ENCODE measurements at places on chromosomes 1 and 21.

GRCh38 chr1:59027177-59027576, 243.3 kb upstream of the JUN start:
- H3K36me3 ChIP-seq, result no peaks in the 10 kb centered on the region
- no peak for DNase-seq
- no peak overlapping the region for H3K27ac ChIP-seq
- no peaks in the 10 kb centered on the region for H3K27me3 ChIP-seq
- no peaks in the 10 kb centered on the region for H3K4me1 ChIP-seq

DNA sequence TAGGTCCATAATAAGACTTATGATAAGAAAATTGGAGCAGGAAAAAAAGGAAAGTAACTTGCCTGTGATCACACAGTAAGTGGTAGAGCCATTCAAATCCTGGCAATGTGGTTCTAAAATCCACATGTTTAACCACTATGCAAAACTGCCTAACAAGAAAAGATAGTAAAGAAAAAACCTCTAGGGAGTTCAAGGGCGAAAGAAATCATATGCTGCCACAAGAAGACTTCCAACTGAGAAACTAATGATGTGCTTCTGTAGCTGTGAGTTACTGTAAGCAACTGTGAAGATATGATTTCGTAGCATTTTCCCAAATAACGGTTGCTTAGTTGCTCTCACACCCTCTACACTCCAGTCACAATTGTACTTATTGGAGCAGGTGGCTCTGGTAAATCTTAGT, 20.9 kb upstream of the LYPLAL1 start:
- DNase-seq, result no peak
- H3K4me3 ChIP-seq, result no peak overlapping the region
- H3K27ac ChIP-seq, result no peak overlapping the region
- no peaks in the 10 kb centered on the region for H3K36me3 ChIP-seq

DNA sequence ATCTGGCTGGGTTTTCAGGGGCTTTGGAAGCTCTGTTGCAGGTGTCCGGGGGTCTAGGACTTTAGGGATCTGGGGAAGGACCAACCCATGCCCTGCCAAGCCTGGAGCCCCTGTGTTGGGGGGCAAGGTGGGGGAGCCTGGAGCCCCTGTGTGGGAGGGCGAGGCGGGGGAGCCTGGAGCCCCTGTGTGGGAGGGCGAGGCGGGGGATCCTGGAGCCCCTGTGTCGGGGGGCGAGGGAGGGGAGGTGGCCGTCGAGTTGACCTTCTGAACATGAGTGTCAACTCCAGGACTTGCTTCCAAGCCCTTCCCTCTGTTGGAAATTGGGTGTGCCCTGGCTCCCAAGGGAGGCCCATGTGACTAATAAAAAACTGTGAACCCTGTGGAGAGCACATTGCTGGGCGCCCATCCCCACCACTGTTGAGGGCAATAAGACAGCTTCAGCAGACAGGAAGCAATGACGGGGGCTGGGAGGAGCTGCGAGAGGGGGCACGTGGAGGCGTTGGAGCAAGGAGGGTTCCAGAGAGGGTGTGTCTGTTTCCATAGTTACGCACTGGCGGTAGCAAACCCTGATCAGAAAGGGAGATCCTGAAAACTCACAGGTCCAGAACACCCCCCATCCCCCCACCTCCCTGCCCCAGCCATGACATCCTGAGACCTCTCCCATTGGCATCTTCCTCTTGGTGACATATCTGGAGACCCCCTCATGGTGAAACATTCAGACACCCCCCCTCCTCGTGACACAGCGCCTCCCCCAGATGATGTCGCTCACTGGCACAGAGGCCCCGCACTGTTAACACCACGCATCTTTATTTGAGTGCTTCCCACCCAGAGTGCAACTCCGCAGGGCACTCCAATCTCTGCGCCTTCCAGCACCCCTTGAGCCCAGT, 8.4 kb downstream of the MYBPH start:
- no peaks in the 10 kb centered on the region for H3K4me1 ChIP-seq
- H3K36me3 ChIP-seq, result no peaks in the 10 kb centered on the region
- H3K27ac ChIP-seq, result no peak overlapping the region
- H3K27me3 ChIP-seq, result no peaks in the 10 kb centered on the region
- no peak overlapping the region for H3K4me3 ChIP-seq

DNA sequence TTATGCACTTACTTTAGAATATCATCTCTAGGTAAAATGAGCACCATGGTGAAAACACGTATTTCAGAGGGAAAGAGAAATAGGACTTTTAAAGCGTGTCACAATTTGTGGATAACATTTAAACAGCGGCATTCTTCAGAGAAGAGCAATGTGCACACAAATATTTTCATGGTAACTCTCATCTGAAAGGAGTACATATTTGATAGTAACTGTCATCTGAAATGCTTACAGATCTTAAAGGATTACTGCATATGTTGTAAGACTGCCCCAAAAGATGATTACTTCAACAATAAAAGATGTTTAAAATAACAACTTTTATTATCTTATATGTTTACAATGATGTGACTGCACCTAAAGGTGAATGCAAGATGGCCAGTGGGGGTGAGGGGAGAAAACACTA, 408.8 kb downstream of the PLA2G4A start:
- DNase-seq, result no peak
- H3K36me3 ChIP-seq, result no peaks in the 10 kb centered on the region
- no peaks in the 10 kb centered on the region for H3K4me1 ChIP-seq
- H3K27me3 ChIP-seq, result no peaks in the 10 kb centered on the region
- H3K27ac ChIP-seq, result no peak overlapping the region

GRCh38 chr1:244995602-244996400, 131.5 kb upstream of the HNRNPU start:
- H3K36me3 ChIP-seq, result no peaks in the 10 kb centered on the region
- H3K4me1 ChIP-seq, result no peaks in the 10 kb centered on the region
- no peak overlapping the region for H3K27ac ChIP-seq
- DNase-seq, result no peak
- H3K27me3 ChIP-seq, result no peaks in the 10 kb centered on the region

- DNase-seq, result no peak
- peaks cover 4% of the 10 kb centered on the region for H3K4me1 ChIP-seq
- H3K36me3 ChIP-seq, result peaks cover 26% of the 10 kb centered on the region
Observed at GRCh38 chr1:28735961-28736449, 735 bp upstream of the YTHDF2 start.

GRCh38 chr1:40310983-40311642, 6.0 kb downstream of the COL9A2 start:
- DNase-seq, result no peak
- no peak overlapping the region for H3K4me3 ChIP-seq
- no peak overlapping the region for H3K27ac ChIP-seq
- H3K4me1 ChIP-seq, result peaks cover 5% of the 10 kb centered on the region
- peaks cover 27% of the 10 kb centered on the region for H3K27me3 ChIP-seq

DNA sequence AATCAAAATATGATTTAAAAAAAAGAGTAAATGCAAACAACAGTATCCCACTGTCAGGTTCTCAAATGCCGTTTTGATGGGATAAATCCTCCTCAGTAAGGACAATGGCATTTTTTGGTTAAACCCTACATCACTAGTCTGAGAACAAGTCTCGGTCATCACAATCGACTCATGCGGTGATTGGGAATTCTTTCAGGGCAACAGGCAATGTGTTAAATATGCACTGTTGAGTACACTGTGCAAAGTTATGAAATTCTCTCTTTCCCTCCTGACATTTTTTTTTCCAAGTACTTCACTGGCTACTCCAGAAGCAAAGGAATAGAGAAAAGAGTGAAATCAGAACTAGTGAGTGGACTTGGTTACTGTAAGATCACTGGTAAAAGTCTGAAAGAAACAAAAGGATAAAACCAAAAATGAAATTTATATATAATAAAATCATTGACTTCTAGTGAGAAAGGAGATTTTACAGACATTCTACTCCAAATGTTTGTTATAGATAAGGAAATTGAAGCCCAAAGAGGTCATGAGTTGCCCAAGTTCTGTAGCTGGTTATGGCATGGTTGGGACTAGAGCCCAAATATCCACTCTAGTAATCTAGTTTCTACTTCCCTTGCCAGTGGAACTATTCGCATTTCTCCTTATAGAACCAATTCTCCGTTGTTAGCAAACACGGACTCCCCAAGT, 111.3 kb downstream of the TGFBR3 start:
- H3K4me1 ChIP-seq, result peaks cover 11% of the 10 kb centered on the region
- H3K27ac ChIP-seq, result no peak overlapping the region
- no peaks in the 10 kb centered on the region for H3K27me3 ChIP-seq
- no peaks in the 10 kb centered on the region for H3K36me3 ChIP-seq

DNA sequence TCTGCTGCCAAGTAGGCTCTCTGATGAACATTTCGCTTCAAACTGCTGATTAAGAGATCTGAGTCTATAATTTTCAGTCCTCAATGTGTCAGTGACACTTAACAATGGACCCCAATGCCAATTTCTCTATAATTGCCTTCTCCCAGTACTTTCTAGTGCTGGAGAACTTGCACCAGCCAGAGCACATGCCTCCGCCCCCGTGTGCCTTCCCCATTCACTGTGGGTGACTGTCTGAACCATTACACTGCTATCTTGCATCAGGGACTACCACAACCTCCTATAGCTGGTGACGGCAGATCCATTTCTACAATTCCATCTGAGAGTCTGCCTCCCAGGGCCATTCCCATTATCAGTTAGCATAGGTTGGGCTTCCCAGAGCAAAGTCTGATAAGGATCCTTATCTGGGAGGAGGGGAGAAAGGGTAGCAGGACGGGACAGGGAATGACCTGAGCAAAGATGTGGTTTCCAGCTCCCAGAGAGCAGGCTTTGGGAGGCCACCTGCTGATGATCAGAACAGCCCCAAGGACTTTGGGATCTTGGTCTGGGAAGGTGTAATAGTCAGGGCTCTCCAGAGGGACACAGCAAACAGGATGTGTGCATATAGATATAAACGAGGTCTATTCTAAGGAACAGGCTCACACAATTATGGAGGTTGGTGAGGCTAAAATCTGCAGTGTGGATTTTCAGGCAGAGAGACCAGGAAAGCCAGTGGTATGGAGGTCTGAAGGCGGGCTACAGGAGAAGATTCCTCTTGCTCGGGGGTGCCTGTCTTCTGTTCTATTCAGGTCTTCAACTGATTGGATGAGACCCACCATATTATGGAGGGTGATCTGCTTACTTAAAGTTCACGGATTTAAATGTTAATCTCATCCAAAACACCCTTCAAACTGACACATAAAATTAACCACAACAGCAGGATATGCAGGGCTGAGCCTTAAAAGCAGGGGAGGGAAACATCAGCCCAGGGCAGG, 238.2 kb downstream of the PTPRU start:
- peaks cover 15% of the 10 kb centered on the region for H3K4me1 ChIP-seq
- H3K36me3 ChIP-seq, result no peaks in the 10 kb centered on the region
- no peak overlapping the region for H3K27ac ChIP-seq
- DNase-seq, result no peak

GRCh38 chr1:247112479-247112781, 8.3 kb upstream of the ZNF669 start:
- peaks cover 3% of the 10 kb centered on the region for H3K4me1 ChIP-seq
- H3K27ac ChIP-seq, result no peak overlapping the region
- peaks cover 21% of the 10 kb centered on the region for H3K27me3 ChIP-seq
- no peak for DNase-seq
- peak overlapping the region; percentile 51 for H3K4me3 ChIP-seq
- H3K36me3 ChIP-seq, result no peaks in the 10 kb centered on the region

- H3K27me3 ChIP-seq, result no peaks in the 10 kb centered on the region
- DNase-seq, result peak; percentile 42
- H3K4me1 ChIP-seq, result peaks cover 15% of the 10 kb centered on the region
- no peaks in the 10 kb centered on the region for H3K36me3 ChIP-seq
- peak overlapping the region; percentile 71 for H3K27ac ChIP-seq
Observed at GRCh38 chr1:200373811-200374231, 36.0 kb downstream of the ZNF281 start.

DNA sequence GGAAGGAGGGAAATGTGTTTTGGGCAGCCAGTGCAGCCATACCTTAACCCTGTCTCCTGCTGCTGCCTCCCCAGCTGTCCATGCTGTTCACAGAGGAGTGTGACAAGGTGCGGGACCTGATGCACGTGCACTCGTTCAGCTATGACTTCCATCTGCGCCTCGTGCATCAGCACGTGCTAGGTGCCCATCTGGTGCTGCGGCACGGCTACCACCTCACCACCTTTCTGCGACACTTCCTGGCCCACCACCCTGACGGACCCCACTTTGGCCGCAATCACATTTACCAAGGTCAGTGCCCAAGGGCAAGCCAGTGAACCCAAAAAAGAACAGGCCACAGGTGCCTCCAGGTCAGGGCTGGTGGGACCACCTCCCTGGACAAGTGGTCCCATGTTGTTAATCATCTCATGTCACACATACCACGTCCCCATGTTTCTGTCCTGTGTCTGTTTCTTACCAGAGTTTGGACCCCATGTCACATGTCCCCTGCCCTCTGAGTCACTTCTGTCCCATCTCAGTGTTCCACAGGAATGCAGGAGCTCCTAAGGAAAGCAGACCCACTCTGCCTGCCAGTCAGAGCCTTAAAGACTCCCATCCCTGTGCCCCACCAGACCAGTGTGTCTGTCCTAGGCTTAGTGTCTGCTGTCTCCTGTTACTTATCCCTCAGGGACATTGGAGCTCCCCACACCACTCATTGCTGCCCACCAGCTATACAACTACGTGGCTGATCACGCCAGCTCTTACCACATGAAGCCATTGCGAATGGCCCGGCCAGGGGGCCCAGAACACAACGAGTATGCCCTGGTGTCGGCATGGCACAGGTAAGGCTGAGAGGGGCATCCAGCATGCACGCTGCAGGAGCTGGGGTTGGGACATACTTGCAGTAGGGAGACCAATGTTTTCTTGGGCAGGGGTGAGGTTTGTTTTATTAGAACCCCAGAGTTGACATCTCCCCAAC, 6.6 kb downstream of the HYI start:
- no peaks in the 10 kb centered on the region for H3K4me1 ChIP-seq
- H3K27ac ChIP-seq, result no peak overlapping the region
- H3K27me3 ChIP-seq, result no peaks in the 10 kb centered on the region
- H3K36me3 ChIP-seq, result peaks cover 11% of the 10 kb centered on the region

GRCh38 chr21:42818328-42818749, 61.0 kb downstream of the WDR4 start:
- H3K27me3 ChIP-seq, result no peaks in the 10 kb centered on the region
- no peak overlapping the region for H3K4me3 ChIP-seq
- no peaks in the 10 kb centered on the region for H3K36me3 ChIP-seq
- no peak overlapping the region for H3K27ac ChIP-seq
- no peak for DNase-seq
- peaks cover 1% of the 10 kb centered on the region for H3K4me1 ChIP-seq

- H3K4me1 ChIP-seq, result peaks cover 2% of the 10 kb centered on the region
- H3K36me3 ChIP-seq, result no peaks in the 10 kb centered on the region
- no peak overlapping the region for H3K4me3 ChIP-seq
- H3K27ac ChIP-seq, result no peak overlapping the region
- no peak for DNase-seq
- H3K27me3 ChIP-seq, result no peaks in the 10 kb centered on the region
Observed at GRCh38 chr1:235019471-235019870, 109.2 kb downstream of the TOMM20 start.

GRCh38 chr1:243849421-243850201, 432 bp downstream of the AKT3 start:
- H3K36me3 ChIP-seq, result no peaks in the 10 kb centered on the region
- H3K27me3 ChIP-seq, result no peaks in the 10 kb centered on the region
- H3K27ac ChIP-seq, result no peak overlapping the region
- H3K4me1 ChIP-seq, result peaks cover 4% of the 10 kb centered on the region
- H3K4me3 ChIP-seq, result peak overlapping the region; percentile 75
- DNase-seq, result peak; percentile 71

GRCh38 chr21:34166468-34166867, 93.1 kb downstream of the MRPS6 start:
- no peak overlapping the region for H3K4me3 ChIP-seq
- H3K27ac ChIP-seq, result no peak overlapping the region
- H3K36me3 ChIP-seq, result peaks cover 11% of the 10 kb centered on the region
- no peaks in the 10 kb centered on the region for H3K27me3 ChIP-seq

Data from H1 (cell line).